AG08395 (cell line): ENCODE measurements at places on chromosomes 1 and 21.
A peak's percentile ranks its signal among the peaks of the same experiment; 100 is the strongest.

- DNase-seq, result no peak
Measured at GRCh38 chr1:212718499-212718898, 18.9 kb upstream of the BATF3 start.

DNA sequence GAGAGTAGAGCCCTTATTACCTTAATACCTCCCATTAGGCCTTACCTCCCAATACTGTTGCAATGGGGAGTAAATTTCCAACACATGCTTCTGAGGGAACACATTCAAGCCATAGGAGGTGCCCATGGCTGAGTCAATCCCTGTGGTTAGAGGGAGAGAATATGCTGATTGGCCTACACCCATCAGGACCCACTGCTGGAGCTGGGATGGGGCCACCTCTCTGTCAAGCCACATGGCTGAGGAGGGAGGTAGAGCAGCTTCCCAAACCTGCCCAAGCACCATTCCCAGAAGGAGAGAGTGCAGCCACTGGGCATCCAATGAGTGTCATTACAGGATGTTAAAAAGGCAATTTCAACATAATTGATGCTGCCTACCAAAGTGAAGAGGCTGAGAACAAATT lies 228.1 kb downstream of the C1orf94 start:
- no peak for DNase-seq

GRCh38 chr1:19814244-19814661 lies 830 bp downstream of the RNF186 start:
- no peak for DNase-seq

- DNase-seq, result no peak
Measured at GRCh38 chr1:25137521-25138395, 94.5 kb downstream of the SYF2 start.

- no peak for DNase-seq
Measured at GRCh38 chr1:48967318-48967717, 190.6 kb upstream of the BEND5 start.

- DNase-seq, result peak; percentile 62
Measured at GRCh38 chr1:152189657-152190442, 30.8 kb upstream of the RPTN start.

DNA sequence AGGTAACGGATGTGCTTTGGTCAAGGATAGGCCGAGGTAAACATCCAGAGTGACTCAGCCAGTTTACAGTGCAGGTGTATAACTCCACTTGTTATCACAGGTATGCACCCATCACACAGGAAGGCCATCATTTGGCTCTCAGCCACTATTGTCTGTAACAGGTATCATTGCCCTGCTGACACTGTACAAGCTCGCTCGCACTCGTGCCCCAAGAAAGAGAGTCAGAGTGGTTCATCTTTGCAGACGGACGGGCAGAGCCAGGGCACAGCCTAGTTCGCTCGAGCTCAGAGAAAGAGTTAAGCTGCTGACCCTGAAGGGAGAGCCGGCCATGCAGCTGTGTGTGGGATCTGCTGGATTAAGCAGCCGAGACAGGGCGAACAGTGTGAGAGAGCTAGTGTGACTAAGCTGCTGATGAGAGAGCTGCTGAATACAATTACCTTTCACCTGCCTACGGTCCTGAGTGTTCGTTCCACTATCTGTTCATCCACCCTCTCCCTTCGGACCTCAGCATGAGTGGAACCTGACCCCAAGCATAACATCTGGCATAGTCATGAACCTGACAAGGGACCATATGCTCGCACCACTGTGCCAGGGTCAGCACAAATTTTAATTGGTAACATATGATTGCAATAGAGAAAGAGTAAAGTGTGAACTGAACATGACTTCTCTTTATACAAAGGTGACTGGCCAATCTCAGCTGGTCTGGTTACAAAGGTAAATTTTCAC lies 27.0 kb upstream of the LYPD8 start:
- no peak for DNase-seq

GRCh38 chr1:117596023-117596720 lies 9.7 kb upstream of the TENT5C start:
- no peak for DNase-seq

DNA sequence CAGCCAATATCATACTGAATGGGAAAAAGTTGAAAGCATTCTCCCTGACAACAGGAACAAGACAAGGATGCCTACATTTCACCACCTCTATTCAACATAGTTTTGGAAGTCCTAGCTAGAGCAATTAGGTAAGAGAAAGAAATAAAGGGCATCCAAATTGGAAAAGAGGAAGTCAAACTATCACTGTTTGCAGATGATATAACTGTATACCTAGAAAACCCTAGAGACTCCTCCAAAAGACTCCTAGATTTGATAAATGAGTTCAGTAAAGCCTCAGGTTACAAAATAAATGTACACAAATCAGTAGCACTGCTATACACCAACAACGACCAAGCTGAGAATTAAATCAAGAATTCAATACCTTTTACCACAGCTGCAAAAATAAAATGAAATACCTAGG lies 171.3 kb upstream of the HP1BP3 start:
- DNase-seq, result no peak

DNA sequence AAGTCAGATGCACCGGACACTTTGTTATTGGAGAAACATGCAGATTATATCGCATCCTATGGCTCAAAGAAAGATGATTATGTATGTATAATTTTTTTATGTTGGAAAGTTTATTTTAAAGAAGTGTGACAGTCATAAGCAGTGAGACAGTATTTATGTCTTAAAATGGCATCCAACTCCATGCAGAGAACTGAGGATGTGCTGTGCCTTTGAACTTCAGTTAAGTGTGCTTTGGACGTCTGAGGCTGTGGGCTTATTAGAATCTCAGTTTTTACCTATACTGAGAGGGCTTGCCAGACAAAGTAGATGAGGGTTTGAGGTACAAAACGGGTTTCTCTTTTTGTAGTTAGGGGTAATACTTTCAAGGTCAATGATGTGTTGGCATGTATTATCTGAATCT lies 1.5 kb downstream of the RABGGTB start:
- DNase-seq, result no peak

GRCh38 chr1:225426395-225427234 lies 1.2 kb downstream of the LBR start:
- DNase-seq, result peak; percentile 20

DNA sequence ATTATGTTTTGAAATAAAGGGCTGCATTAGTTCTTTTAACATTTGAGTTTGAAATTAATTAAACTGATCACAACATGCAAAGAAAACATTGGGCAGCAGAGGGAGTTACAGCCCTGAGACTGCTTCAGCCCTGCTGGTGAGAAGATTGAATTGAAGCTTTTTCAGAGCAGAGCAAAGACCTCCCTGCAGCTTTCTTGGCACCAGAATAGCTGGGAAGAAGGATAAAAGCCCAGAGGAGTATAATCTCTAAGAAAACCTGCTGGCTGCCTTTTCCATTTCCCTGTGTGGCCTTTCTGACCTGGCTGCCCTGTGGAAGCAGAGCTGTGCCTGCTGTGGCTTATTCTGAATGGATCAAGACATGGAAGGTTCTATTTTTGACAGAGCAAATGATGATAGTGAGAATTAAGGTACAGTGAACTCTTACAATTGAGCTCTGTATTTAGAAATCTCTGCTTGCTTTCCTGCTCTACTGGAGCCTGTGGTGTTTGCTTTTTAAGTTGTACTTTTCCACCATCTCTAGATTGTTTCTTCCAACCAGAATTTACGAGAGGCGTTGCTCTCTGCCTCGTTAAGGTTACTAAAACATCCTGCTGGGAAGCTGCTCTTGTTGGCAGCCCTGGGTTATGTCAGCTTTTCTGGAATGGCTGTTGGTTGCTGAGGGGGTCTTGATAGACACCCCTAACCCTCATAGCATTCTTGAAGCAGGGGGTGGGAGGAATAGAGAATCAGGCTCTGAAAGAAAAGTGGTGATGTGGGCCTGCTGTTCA lies 9.9 kb downstream of the SNRPE start:
- peak; percentile 93 for DNase-seq

GRCh38 chr1:230084408-230085177 lies 17.6 kb downstream of the GALNT2 start:
- DNase-seq, result peak; percentile 96

GRCh38 chr21:28063241-28064216 lies 929.1 kb downstream of the LTN1 start:
- DNase-seq, result no peak

DNA sequence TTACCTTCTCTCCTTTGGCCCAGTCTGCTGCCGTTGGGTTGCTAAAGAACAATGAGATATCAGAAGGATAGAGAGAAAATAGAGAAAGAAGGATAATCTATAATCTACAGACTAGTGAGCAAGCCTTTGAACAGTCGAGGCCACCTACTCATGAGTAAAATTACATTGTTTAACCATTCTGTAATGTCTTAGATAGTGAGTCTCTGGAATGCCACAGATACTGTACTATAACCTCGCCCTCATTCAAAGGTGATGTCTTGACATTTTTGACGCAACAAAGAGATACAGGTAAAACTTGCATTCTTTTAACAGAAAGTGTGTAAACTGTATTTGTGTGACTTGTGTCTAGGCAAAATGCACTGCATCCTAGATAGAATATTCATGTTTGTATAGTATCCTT lies 77.9 kb downstream of the LAMC1 start:
- DNase-seq, result no peak

- DNase-seq, result no peak
Measured at GRCh38 chr1:8182034-8182761, 135.7 kb upstream of the SLC45A1 start.

- DNase-seq, result peak; percentile 65
Measured at GRCh38 chr1:183580281-183580682, 10.0 kb downstream of the NCF2 start.

DNA sequence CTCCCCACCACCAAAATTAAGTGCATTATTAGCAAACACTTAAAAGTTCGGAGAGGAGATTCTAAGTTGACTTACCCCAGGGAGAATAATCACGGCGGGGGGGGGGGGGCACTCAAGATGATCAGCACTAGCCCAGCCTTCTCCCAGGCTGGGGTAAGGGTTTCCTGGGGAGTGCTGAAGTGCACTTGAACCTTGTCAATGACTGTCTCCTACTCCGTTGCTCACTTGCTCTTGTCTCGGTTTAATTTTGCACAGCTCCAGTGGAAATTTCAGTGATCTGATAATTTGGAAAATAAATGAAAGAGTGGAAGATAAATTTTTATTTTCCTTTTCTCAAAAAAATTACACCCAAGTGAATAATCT lies 59.2 kb downstream of the PBX1 start:
- no peak for DNase-seq

- DNase-seq, result peak; percentile 21
Measured at GRCh38 chr1:151612501-151613281, 841 bp downstream of the SNX27 start.

DNA sequence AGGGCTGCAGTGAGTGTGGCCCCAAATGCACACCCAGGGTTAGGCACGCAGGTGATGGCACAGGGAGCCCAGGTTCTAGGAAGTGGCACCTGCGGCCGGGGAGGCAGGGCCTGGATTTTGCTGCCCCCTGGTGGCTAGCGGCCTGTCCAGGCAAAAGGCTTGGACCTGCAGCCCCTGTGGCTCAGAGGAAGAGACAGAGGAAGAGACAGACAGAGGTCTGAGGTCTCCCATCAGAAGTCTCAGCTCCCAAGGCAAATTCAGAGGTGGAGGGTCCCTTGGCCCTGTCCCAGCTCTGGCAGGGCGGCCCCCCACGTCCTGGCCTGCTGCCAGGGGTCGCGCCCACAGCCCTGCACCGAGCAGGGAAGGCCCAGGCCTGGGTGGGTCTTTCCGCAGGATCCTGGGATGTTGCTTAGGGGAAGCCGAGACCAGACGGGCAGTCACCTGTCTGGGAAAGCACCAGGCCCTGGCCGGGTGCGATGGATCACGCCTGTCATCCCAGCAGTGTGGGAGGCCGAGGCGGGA lies 8.0 kb upstream of the TNFRSF14 start:
- DNase-seq, result peak; percentile 81

DNA sequence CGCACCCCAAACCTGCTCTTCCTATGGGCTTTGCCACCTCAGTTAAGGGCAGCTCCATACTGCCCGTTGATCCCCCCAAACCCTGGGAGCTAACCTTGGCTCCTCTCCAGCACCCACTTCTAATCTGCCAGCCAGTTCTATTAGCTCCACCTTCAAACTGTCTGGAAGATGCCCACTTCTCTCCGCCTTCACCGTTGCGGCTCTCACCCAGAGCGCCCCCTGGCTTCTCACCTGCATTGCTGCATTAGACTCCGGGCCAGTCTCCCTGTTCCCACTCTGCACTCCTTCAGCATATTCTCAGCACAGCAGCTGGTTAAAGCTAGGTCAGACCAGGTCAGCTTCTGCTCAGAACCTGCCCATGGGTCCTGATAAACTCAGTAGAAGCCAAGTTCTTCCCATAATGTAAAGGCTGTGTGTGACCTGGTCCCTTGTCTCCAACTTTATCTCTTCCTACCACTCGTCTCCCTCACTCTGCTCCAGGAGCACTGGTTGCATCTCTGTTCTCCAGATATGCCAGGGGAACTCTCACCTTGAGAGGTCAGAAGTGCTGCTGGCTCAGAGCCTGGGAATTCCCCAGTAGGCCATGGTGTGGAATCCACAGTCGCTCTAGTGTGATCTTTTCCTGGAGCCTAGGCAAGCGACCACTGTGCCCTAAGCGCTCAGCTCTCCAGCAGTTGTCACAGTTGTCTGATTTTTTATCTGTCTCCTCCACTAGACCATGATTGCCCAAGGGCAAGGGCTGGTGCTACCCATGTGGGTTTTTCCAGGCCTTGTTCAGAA lies 150.3 kb downstream of the HMGB4 start:
- peak; percentile 20 for DNase-seq

DNA sequence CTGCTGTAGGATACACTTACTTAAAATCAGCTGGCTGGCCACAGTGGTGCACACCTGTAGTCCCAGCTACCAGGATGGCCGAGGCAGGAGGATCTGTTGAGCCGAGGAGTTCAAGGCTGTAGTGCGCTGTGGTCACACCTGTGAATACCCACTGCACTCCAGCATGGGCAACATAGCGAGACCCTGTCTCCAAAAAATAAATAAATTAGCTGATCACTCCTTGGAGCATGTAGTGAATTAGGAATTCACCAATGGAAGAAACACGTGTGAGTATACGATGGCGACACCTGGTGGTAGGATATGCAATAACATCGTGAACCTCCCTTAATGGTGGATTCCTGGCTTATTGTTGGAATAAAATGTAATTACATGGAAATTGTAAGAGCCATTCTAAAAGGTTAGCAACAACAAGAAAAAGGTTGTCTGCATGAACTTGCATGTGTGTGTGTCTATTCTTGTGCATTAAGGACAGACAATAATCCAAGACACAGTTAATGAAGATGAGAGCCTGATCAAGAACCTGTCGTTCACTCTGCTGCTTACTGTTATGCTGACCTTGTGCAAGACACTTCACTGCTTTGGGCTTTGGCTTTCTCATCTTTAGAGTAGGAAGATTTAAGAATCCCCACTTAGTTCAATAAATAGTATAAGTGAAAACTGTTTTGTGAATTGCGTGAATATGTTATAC lies 38.6 kb upstream of the COX20 start:
- peak; percentile 71 for DNase-seq

DNA sequence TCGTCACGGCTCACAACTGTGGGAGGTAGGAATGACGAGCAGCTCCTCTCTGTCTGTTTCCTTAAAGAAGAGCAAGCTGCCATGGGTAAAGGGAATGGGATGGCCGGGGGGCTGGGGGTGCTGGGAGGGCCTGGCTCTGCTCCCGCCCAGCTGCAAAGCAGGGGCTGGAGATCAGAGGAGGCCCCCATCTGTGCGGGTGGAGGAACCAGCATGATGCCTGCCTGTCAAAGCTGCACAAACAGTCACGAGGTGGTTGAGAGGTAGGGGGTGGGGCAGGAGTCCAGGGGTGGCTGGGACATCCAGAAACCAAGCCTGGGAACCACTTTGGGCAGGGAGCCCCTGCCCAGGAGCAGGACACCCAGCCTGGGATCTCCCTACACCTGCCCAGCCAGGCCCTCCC lies 12.6 kb downstream of the SLC41A1 start:
- no peak for DNase-seq
